Stomach (tissue), 19 donors: ENCODE measurements at places on chromosomes 4 and X. TPM values are rescaled to one million over a fixed set of nuclear protein-coding genes. Genes with fewer than 3 reads are reported as not detected.

The FGB gene
- total RNA-seq, result 6.2 TPM

The NLRP2B gene
- not detected for total RNA-seq

The ZNF182 gene
- total RNA-seq, result 5.7 TPM

The DUSP9 gene
- not detected for total RNA-seq

The HGFAC gene
- not detected for total RNA-seq

The CFAP47 gene
- not detected for total RNA-seq

The PABPC4L gene
- 0.14 TPM for total RNA-seq

The SUPT20HL2 gene
- total RNA-seq, result not detected

The SSX2 gene
- total RNA-seq, result not detected

The RAB9B gene
- 4.5 TPM for total RNA-seq

The PPEF2 gene
- not detected for total RNA-seq

The TMEM47 gene
- total RNA-seq, result 49.2 TPM

The CASP3 gene
- total RNA-seq, result 17.9 TPM

DNA sequence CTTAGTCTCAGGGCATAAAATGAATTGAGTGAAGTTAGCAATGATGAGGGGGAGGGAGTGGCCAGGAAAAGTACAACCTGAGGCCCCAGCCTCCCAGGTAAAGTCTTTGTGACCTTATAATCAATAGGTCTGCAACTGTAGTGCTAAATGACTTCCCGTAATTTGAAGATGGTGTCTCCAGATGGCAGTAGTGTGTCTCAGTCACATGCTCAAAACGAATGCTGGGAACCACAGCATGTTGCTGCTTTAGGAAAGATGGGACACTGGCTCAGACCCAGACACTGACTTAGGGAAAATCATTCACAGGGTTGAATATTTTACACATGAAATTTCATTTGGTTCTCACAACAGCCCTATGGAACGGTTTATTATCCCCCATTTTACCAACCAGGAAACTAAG is 10.3 kb downstream of the SRPX2 start:
- no peaks in the 10 kb centered on the region for H3K27me3 ChIP-seq
- H3K27ac ChIP-seq, result no peak overlapping the region
- H3K4me1 ChIP-seq, result peaks cover 4% of the 10 kb centered on the region
- H3K36me3 ChIP-seq, result no peaks in the 10 kb centered on the region

DNA sequence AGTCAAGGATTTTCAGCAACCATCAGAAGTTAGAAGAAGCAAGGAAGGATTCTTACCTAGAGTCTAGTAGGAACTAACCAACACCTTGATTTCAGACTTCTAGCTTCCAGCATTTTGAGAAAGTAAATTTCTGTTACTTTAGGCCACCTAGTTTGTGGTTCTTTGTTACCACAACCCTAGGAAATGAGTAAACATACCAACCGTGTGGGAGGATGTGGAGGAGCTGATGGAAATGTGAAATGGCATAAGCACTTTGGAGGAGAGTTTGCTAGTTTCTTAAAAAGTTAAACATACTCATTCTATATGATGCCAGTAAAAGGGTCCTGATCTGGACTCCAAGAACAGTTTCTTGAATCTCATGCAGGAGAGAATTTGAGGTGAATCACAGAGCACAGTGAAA is 679.4 kb downstream of the PDHA2 start:
- H3K27ac ChIP-seq, result no peak overlapping the region
- H3K4me3 ChIP-seq, result no peak overlapping the region
- no peak for DNase-seq
- H3K27me3 ChIP-seq, result no peaks in the 10 kb centered on the region
- H3K36me3 ChIP-seq, result no peaks in the 10 kb centered on the region
- no peaks in the 10 kb centered on the region for H3K4me1 ChIP-seq

DNA sequence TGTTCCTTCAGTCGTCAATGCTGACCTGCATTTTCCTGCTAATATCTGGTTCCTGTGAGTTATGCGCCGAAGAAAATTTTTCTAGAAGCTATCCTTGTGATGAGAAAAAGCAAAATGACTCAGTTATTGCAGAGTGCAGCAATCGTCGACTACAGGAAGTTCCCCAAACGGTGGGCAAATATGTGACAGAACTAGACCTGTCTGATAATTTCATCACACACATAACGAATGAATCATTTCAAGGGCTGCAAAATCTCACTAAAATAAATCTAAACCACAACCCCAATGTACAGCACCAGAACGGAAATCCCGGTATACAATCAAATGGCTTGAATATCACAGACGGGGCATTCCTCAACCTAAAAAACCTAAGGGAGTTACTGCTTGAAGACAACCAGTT is 12.6 kb downstream of the TLR8 start:
- DNase-seq, result no peak
- H3K27ac ChIP-seq, result no peak overlapping the region
- no peaks in the 10 kb centered on the region for H3K36me3 ChIP-seq
- no peaks in the 10 kb centered on the region for H3K4me1 ChIP-seq
- no peaks in the 10 kb centered on the region for H3K27me3 ChIP-seq
- no peak overlapping the region for H3K4me3 ChIP-seq

DNA sequence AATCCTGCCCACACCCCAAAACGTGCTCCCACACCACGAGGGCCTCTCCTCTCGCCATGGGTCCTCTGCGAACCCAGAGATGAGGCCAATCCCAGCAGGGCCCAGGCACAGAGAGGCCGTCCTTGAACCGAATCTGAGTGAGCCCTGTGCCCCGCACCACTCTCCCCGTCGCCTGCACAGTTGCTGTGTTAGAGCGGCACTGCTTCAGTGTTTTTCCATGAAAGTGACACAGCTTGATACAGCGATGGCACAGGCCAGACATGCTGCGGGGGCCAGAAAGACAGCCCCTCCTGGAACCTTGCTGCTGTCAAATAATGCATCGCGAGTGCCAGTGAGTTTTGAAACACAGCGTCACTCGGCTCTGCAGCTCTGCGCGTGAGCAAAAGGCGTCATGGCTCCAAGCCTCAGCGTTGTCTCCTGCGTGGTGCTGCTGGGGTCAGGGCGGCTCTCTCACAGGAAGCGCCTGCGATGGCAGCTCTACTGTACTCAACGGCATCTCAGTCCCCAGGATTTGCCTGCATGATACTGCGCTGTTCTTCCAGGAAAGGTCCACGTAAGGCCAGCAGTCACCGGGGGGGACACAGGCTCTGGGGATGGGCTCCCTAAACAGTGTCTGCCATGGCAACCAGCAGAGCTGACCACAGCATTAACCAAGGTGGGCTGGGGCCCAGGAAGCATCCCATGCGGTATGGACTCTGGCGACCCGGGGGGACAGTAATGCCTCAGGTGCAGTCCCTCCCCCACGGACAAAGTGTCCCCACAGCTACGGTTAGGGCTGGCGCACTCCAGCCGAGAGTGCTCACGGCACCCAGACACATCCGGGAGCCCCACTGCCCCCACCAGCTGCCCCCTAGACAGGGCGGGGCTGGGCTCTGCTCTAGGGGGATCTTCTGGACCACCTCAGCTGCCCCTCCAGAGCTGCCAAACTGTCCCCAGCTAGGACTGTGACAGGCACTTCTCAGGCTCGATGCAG is 63.1 kb downstream of the ACOX3 start:
- no peak overlapping the region for H3K27ac ChIP-seq
- H3K4me1 ChIP-seq, result no peaks in the 10 kb centered on the region
- no peak overlapping the region for H3K4me3 ChIP-seq
- H3K27me3 ChIP-seq, result no peaks in the 10 kb centered on the region
- peaks cover 94% of the 10 kb centered on the region for H3K36me3 ChIP-seq

- H3K36me3 ChIP-seq, result no peaks in the 10 kb centered on the region
- peak; percentile 37 for DNase-seq
- H3K4me3 ChIP-seq, result no peak overlapping the region
These were observed 7.7 kb upstream of the GABRE start for GRCh38 chrX:151982222-151982621.

DNA sequence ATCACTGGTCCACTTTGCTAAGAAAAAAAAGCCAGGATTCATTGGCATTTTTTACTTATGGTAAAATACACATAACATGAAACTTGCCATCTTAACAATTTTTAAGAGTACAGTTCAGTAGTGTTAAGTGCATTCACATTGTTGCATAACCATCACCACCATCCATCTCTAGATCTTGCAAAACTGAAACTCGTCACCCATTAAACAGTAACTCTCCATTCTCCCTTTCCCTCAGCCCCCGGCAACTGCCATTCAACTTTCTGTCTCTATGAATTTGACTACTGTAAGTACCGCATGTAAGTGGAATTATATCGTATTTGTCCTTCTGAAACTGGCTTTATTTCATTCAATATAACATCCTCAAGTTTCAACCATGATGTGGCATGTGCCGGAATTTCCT is 56.3 kb upstream of the LNX1 start:
- no peak overlapping the region for H3K27ac ChIP-seq
- no peaks in the 10 kb centered on the region for H3K36me3 ChIP-seq
- H3K4me1 ChIP-seq, result peaks cover 45% of the 10 kb centered on the region

DNA sequence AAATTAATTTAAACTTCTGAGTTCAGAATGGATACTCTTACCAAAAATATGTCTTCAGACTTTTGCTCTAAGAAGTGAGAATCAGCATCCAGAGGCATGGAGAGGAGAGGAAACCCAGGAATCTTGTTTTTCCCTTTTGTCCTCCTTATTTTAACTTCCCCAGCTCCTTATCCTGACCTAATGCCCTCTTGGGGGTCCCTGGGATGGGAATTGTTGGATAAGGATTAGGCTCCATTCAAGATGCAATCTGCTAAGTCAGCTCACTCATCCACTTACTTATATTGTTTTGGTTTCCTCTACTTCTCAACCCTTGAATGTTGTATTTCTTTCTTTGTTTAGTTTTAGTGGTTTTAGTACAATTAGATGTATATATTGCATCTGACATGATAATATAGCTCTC is 208.4 kb upstream of the PCDH7 start:
- no peaks in the 10 kb centered on the region for H3K36me3 ChIP-seq
- no peak overlapping the region for H3K4me3 ChIP-seq
- no peaks in the 10 kb centered on the region for H3K4me1 ChIP-seq
- DNase-seq, result no peak
- H3K27ac ChIP-seq, result no peak overlapping the region
- no peaks in the 10 kb centered on the region for H3K27me3 ChIP-seq

DNA sequence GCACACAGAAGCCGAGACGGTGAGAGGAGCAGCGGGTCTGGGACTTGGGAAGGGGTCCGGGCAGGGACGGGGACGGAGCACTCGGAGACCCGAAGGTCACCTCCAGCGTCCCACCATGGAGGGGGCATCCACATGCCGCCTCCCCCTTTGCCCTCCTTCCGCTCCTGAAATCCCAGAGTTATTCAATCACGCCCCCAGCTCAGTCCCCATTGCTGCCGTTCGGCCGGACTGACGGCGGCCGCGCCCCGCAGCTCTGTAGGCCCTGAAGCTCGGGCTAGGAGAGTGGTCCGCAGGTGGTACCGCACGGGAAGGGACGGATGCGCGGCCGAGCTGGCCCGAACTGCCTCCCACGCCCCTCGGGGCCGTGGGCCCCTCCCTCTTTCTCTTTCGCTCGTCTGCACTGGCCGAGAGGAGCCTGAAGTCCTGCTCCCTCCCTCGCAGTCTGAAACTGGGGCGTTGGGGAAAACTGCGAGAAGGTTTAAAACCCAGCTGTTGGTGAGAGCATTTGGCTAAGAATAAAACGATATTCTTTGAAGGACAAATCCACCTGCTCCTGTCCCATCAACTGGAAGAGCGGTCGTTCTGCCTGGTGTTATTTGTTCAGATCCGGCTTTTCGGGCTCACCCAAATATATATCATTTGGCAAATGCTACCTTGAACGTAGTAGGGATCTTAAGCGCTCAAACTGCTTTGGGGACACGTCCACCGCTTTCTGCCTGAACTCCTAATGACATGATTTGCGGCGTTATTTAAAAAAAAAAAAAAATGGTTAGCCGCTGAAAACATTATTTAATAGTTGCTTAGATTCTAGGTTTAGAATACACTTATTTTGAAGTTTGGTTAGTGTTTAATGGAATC is 719 bp downstream of the USO1 start:
- H3K27me3 ChIP-seq, result no peaks in the 10 kb centered on the region
- peak; percentile 74 for DNase-seq
- peak overlapping the region; percentile 87 for H3K4me3 ChIP-seq
- peaks cover 21% of the 10 kb centered on the region for H3K4me1 ChIP-seq

DNA sequence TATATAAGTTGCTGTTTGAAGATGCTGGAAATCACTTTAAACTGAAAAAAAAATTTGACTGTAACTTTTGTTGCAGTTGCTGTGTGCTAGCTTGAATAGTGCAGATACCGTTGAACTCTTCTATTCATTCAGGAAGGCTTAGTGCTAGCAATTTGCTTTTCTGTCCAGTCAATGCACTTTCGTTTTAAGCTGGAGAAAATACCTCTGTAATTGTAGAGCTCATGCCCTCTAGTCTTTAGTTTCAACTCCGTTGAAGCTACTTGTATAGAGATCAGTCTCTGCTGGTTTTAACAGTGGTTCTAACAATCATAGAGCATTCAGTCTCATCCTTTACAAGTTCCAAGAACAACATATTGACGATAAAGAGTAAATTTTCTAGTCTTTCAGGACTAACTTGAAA is 49.0 kb upstream of the TRPC3 start:
- no peak for DNase-seq
- H3K36me3 ChIP-seq, result no peaks in the 10 kb centered on the region
- no peak overlapping the region for H3K4me3 ChIP-seq
- no peaks in the 10 kb centered on the region for H3K4me1 ChIP-seq
- H3K27me3 ChIP-seq, result no peaks in the 10 kb centered on the region

- DNase-seq, result peak; percentile 20
- H3K27ac ChIP-seq, result no peak overlapping the region
- no peaks in the 10 kb centered on the region for H3K4me1 ChIP-seq
- no peaks in the 10 kb centered on the region for H3K36me3 ChIP-seq
- H3K4me3 ChIP-seq, result no peak overlapping the region
- H3K27me3 ChIP-seq, result no peaks in the 10 kb centered on the region
These were observed 45.0 kb downstream of the TET2 start for GRCh38 chr4:105191621-105192210.

DNA sequence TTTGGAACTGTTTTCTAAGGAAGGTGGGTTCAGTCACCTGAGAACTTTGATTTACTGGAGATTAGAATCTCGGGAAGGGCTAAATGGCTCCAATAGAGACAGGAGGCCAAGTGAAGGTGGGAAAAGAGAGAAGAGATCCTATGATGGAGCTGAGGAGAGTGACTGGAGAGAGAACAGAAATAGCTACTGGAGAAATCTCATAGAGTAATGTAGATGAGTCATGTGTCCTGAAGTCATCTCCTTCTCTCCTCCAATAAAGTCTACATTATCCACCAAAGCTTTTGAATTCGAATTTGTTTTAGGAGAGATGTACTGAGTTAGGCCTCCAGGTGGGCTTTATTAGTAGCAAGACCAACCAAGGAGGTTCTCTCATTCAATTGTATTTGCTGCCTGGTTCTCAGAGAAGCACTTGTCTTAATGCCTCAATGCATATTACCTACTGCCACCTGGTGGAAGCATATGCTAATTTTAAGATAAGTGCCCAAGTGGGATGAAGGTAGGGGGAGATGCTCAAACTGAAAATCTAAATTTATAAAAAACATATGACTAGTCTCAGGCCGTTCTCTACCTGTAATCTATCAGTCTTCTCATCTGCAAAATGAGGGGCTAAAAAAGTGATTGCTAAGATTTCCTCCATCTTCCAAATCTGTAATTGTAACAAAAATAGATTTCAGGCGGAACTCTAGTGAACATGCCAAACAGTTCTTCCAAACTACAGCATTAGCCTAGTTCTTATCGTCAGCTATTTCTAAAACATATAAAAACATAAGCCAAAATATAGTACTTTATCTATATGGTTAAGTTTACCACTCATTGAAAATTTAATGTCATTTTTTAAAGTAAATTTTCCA is 24.4 kb downstream of the TXK start:
- H3K27ac ChIP-seq, result no peak overlapping the region
- DNase-seq, result peak; percentile 75
- no peak overlapping the region for H3K4me3 ChIP-seq

GRCh38 chr4:159484864-159485263 is 382.0 kb downstream of the RAPGEF2 start:
- DNase-seq, result no peak
- no peak overlapping the region for H3K4me3 ChIP-seq
- no peaks in the 10 kb centered on the region for H3K4me1 ChIP-seq
- no peak overlapping the region for H3K27ac ChIP-seq
- H3K36me3 ChIP-seq, result no peaks in the 10 kb centered on the region
